ENCODE measurements at places on chromosomes 2 and 18.

DNA sequence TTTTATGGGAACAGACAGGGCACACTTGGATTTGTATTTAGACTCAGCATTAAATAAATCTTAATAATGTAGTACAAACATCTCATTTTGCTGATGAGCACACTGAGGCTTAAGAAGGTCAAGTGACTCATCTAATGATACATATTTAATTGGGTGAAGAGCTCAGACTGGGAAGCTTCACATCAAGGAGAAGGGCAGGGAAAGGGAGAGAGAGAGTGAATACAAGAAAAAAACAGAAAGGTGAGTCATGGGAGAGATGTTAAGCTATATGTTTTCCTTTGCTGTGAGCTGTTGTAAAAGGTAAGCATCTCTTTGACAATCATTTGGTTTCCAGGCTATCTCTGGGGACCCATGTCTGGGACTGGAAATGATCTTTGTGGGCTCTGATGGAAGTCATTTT, 277.8 kb downstream of the SETBP1 start:
- peaks cover 11% of the 10 kb centered on the region for H3K36me3 ChIP-seq
- DNase-seq, result no peak
- H3K4me1 ChIP-seq, result peaks cover 21% of the 10 kb centered on the region
- H3K27ac ChIP-seq, result no peak overlapping the region

DNA sequence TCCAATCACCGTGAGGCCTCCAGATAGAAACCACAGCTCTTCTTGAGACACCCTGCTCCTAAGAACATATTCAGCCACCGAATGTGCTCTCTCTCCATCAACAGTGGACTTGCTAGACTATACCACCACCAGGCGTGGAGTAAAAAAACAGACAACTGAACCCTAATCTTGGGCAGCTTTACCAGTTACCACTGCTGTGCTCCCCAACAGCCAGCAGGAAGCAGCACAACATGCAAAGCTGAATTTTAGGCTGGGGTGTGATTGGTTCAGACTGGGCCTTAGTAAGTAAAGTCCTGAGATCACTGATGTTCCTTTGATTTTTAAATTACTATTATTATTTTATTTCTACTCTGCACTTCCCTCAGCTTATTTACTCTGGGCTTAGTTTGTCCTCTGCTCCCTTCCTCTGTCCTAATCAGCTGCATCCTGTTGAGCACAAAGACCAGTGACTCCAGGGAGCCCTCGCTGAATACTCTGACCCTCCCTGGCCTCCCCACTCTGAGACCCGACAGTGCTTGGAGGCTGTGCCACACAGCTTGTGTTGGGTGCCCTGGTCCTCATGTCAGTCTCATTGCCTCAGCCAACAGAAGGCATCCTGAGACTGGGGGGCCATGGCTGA, 21.9 kb downstream of the MRPL35 start:
- H3K4me3 ChIP-seq, result no peak overlapping the region
- H3K36me3 ChIP-seq, result peaks cover 7% of the 10 kb centered on the region
- peaks cover 55% of the 10 kb centered on the region for H3K4me1 ChIP-seq
- no peak for DNase-seq

DNA sequence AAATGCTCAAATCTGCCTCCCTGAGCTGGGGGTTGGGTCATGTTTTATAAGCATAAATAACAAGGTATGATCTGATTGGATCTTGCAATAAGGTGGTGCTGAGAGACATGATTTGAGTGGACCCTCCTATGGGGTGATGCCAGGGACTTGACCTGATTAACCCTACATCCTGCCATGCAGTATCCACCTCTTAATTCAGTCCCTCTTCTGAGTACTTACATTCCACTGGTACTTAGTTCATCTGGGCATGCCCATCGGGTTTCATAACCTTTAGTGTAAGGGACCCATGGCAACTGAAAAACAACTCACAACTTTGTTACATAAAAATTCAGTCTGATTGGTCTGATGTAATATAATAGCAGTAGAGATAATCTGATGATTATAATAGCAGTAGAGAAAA, 397.9 kb upstream of the HNMT start:
- H3K36me3 ChIP-seq, result no peaks in the 10 kb centered on the region
- no peak overlapping the region for H3K4me3 ChIP-seq
- DNase-seq, result no peak
- H3K27ac ChIP-seq, result no peak overlapping the region
- no peaks in the 10 kb centered on the region for H3K27me3 ChIP-seq
- H3K4me1 ChIP-seq, result no peaks in the 10 kb centered on the region

DNA sequence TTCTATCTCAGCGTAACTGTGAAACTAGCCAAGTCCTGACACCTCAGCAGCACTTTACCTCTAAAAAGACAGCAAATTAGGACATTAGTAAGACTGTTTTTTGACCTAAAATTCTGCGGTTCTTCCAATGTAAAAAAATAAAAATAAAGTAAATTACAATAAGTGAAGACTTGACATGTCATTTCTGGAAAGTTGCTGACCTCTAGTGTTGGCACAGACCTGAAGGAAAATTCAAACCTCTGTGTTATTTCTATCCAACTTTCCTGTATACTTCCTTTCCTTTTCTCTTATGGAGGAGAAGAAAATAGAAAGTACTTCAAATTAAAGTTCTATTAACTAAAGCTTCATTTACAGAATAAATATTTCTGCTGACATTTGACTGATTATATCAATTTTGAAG, 110.6 kb downstream of the TMEM182 start:
- no peaks in the 10 kb centered on the region for H3K36me3 ChIP-seq
- no peaks in the 10 kb centered on the region for H3K27me3 ChIP-seq
- H3K4me1 ChIP-seq, result no peaks in the 10 kb centered on the region

DNA sequence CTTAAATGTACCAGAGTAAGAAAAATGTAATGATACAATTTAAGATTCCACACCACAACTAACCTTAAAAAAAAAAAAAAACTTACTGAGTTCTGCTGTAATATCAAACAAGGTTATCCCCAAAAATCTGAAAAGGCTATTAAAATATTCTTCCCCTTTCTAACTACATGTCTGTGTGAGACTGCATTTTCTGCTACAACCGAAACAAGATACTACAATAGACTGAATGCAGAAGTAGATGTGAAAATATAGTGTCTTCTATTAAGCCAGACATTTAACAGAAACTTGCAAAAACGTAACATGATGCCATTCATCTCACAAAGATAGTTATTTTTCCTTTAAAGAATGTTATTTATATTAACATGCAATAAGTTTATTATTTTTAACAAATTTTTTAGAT, 16.2 kb downstream of the SS18 start:
- H3K4me1 ChIP-seq, result peaks cover 8% of the 10 kb centered on the region
- no peak overlapping the region for H3K4me3 ChIP-seq
- peaks cover 47% of the 10 kb centered on the region for H3K36me3 ChIP-seq
- no peak overlapping the region for H3K27ac ChIP-seq

- H3K4me3 ChIP-seq, result no peak overlapping the region
- H3K27ac ChIP-seq, result no peak overlapping the region
- no peaks in the 10 kb centered on the region for H3K4me1 ChIP-seq
- H3K36me3 ChIP-seq, result no peaks in the 10 kb centered on the region
Observed at GRCh38 chr18:46632401-46633071, 24.5 kb downstream of the LOXHD1 start.

DNA sequence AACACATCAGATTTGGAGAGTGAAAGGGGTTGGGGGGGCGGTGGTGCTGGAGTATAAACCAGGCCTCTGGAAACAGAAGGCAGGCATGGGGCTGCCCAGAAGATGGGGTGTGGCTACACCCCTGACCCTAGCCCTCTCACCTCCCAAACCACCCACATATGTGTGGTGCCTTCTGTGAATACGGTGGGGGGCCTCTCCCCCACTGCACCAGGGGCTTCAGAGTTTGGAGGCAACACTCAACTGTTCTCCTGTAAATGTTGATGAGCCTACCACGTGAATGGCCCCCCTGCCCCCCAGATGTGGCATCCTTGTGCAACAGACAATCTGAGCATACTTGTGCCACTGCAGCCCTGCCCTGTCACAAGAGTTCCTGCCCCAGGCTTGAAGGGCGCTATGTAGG, 19.5 kb downstream of the FBXO41 start:
- no peaks in the 10 kb centered on the region for H3K36me3 ChIP-seq
- no peak for DNase-seq
- no peak overlapping the region for H3K27ac ChIP-seq
- H3K4me3 ChIP-seq, result no peak overlapping the region
- peaks cover 14% of the 10 kb centered on the region for H3K4me1 ChIP-seq
- peaks cover 50% of the 10 kb centered on the region for H3K27me3 ChIP-seq

GRCh38 chr2:208713066-208713745, 306.6 kb downstream of the PTH2R start:
- no peak overlapping the region for H3K4me3 ChIP-seq
- H3K27me3 ChIP-seq, result no peaks in the 10 kb centered on the region

DNA sequence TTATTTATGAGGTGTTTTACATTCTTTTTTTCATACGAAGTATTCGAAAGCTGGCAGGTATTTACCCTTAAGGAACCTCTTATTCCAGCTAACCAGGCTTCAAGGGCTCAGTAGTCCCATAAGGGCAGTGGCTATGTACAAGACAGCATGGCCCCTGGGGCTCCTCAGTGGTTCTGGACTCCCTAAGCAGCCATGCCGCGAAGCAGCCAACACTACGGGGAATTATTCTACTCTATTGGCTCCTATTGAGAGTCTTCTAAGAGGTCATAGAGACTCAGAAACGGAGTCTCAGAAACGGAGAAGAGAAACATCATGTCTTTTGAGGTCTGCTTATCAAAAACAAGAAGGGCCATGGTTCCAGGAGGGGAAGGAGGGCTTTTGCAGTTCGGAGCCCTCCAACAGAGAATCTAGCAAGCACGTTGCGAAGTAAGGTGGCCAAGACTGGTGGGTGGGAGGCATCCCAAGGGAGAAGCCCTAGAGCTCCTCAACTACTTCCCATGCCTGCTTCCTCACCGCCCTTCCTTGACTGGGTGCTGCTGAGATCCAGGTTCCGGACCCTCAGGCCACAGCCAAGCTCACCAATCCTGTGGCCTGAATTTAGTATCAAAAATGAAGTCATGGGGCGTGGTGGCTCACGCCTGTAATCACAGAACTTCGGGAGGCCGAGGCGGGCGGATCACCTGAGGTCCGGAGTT, 109.7 kb downstream of the INO80D start:
- H3K4me1 ChIP-seq, result no peaks in the 10 kb centered on the region
- DNase-seq, result peak; percentile 50
- H3K27ac ChIP-seq, result no peak overlapping the region
- no peaks in the 10 kb centered on the region for H3K36me3 ChIP-seq
- H3K4me3 ChIP-seq, result no peak overlapping the region

DNA sequence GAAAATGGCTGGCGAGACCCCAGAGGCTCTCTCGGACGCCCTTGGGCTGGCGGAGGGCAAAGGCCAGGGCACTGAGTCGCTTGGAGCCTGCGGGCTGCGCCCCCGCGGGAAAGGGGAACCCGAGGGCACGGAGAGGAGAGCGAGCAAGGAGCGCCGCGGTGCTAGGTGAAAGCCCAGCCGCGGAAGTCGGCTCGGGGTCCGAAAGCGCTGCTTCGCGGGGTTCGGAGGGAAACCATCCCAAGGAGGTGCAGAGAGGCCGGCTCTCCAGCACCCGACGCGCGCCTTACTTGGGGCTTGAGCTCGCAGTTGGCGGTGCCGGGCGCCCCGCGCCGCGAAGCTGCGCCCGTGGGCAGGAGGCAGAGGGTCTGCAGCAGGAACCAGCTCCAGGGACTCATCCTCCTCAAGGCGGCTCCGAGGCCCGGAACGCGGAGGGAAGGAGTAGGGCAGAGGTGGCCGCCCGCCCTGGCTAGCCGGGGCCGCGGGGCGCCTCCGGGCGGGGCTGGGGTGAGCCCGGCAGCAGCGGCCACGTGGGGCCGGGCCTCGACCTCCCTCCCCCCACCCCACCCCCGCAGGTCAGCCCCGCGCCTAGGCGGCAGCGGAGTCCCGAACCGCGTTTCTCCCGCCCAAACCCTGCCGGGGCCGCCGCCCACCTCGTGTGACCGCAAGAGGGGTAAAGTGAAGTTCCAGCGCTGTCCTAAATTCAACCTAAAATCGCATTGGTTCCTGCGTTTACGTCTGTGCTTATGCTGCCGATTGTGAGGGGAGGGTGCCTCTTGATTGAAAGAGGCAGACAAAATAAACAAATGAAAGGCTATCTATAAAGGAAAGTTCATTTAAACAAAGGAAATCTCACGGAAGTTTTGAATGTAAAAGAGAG, at the start of gene TRABD2A:
TSS of gene TRABD2A (minus strand) at position 440 of the 877 bp plus-strand sequence. CDS start at position 395, 45 bp downstream.
- peak within 1 kb of the TSS; percentile 59 for H3K4me3 ChIP-seq
- H3K36me3 ChIP-seq, result no peaks in the 10 kb centered on the region
- peak within 1 kb of the TSS; percentile 15 for H3K27ac ChIP-seq
- no peak for DNase-seq
- peaks cover 60% of the 10 kb centered on the region for H3K27me3 ChIP-seq
- H3K4me1 ChIP-seq, result peaks cover 27% of the 10 kb centered on the region

- H3K4me1 ChIP-seq, result no peaks in the 10 kb centered on the region
- H3K27ac ChIP-seq, result no peak overlapping the region
- H3K27me3 ChIP-seq, result no peaks in the 10 kb centered on the region
- no peak overlapping the region for H3K4me3 ChIP-seq
- no peak for DNase-seq
Observed at GRCh38 chr18:79878741-79879378, 72.6 kb downstream of the SLC66A2 start.

GRCh38 chr2:152466980-152467676, 132.2 kb downstream of the FMNL2 start:
- peaks cover 76% of the 10 kb centered on the region for H3K4me1 ChIP-seq
- H3K36me3 ChIP-seq, result no peaks in the 10 kb centered on the region
- H3K4me3 ChIP-seq, result no peak overlapping the region
- no peak for DNase-seq
- peak overlapping the region; percentile 36 for H3K27ac ChIP-seq
- H3K27me3 ChIP-seq, result no peaks in the 10 kb centered on the region

- H3K4me3 ChIP-seq, result no peak overlapping the region
- H3K27me3 ChIP-seq, result no peaks in the 10 kb centered on the region
- H3K36me3 ChIP-seq, result no peaks in the 10 kb centered on the region
- H3K27ac ChIP-seq, result no peak overlapping the region
- H3K4me1 ChIP-seq, result no peaks in the 10 kb centered on the region
Observed at GRCh38 chr2:99974275-99974674, 168.1 kb downstream of the AFF3 start.

- no peak for DNase-seq
- no peak overlapping the region for H3K4me3 ChIP-seq
- no peak overlapping the region for H3K27ac ChIP-seq
- no peaks in the 10 kb centered on the region for H3K4me1 ChIP-seq
- H3K36me3 ChIP-seq, result no peaks in the 10 kb centered on the region
Observed at GRCh38 chr2:164335947-164336346, 285.3 kb downstream of the GRB14 start.

DNA sequence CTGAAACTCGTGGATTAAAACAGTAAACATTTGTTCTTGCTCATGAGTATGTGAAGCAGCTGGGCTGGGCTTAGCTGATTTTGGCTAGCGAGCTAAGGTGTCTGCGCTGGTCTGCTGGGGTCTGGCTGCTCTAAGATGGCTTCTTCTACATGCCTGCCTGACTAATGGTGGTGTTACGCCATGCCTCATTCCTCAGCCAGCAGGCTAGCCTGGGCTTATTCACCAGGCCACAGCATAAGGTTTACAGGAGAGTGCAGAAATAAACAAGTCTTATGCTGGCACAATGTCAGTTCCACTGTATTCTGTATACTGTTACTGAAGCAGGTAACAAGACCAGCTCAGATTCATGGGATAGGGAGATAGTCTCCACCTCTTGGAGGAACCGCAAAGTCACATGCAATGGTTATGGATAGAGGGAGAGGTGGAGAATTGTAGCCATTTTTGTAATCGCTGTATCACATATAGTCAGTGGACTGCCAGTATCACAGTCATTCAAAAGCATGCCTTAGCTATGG, 80.0 kb downstream of the RHBDD1 start:
- H3K4me1 ChIP-seq, result no peaks in the 10 kb centered on the region
- no peak for DNase-seq

GRCh38 chr2:68483011-68483410, 15.6 kb downstream of the APLF start:
- DNase-seq, result no peak
- H3K4me1 ChIP-seq, result peaks cover 2% of the 10 kb centered on the region
- no peaks in the 10 kb centered on the region for H3K27me3 ChIP-seq
- no peak overlapping the region for H3K27ac ChIP-seq
- H3K36me3 ChIP-seq, result no peaks in the 10 kb centered on the region

All from esophagus muscularis mucosa (tissue), 4 donors.